Sigmoid colon (tissue), 7 donors: ENCODE measurements at places on chromosomes 7 and 10.

DNA sequence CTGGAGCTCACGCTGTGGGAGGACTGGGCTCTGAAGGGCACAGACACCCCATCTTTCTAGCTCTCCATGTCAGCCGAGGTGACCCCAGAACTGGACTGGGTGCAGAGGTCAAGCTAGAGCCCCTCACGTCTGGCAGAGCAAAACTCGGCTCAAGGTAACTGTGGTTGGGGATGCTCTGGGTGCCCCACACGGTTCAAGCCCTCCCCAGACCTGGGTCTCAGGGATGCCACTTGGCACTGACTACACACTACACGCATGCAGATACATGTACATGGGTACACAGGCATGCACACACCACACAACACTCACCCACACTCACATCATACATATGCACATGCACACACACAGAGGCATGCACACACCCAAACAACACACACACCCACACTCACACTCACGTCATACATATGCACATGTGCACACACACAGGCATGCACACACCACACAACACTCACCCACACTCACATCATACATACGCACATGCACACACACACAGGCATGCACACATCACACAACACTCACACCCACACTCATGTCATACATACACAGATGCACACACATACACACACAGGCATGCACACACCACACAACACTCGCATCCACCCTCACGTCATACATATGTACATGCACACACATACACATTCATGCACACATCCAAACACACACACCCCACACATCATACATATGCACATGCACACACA, 219.3 kb downstream of the DNAJB6 start:
- DNase-seq: no peak

- no peak for DNase-seq
Observed at GRCh38 chr7:46625032-46625431, 704.0 kb upstream of the IGFBP3 start.

DNA sequence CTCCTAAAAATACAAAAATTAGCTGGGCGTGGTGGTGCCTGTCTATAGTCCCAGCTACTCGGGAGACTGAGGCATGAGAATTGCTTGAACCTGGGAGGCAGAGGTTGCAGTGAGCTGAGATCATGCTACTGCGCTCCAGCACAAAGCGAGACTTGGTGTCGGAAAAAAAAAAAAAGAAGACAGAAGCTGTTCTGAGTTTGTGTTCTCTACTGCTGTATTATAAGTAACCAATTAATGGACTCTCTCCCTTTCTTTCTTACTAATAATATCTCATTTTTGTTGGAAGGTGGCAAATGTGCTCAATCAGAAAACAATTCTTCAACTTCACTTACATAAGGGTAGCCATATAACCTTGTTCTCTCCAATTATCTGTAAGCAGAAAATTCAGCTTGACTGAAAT, 7.4 kb downstream of the NT5C3A start:
- no peak for DNase-seq

DNA sequence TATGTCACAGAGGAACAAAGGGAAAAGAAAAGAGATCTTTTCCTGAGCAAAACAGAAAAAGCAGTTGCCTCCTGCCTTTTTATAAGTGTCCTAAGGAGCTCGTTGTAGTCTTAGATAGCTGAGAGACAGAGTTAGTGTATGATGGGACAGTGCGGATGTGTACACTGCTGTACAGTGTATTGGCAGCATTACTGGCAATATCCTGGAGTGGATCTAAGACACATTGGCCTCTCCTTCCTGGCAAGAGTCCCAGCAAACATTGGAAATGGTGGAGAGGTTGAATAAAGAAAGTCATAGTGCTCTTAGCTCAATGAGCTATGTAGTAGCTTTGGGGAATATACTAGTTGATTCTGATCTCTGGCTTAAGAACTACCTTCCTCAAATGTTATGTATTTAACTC, 22.7 kb downstream of the GARS1 start:
- no peak for DNase-seq

DNA sequence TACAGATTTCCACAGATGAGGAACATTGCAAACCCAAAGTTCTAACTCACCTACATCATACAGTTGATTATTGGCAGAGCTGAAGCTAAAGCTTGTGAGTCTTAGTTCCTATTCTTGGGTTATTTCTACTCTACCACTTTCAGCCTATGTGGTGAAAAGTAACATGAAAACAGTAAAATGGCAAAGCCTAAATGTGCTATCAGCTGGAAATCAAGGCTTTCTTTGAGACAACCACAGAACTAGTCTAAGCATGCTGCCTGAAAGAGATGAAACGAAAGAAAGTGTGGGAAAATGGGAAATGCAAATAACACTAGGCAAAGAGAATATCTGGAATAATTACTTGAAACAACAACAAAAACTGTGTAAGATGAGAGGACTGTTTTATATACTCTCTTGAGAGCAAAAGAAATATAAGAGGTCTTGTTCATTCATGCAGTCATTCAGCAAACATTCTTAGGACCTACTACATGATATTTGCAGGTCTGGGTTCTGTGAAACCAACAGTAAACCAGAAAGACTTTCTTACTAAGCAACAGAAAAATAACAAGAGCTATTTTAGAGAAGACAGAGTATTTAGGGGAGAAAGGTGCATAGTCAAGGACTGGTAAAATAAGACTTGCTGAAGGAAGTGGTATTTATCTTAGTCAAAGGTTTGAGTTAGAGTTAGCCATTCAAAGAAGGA, 437.1 kb downstream of the HTR7 start:
- no peak for DNase-seq

GRCh38 chr7:74083928-74084721, 521 bp downstream of the LIMK1 start:
- peak; percentile 81 for DNase-seq

DNA sequence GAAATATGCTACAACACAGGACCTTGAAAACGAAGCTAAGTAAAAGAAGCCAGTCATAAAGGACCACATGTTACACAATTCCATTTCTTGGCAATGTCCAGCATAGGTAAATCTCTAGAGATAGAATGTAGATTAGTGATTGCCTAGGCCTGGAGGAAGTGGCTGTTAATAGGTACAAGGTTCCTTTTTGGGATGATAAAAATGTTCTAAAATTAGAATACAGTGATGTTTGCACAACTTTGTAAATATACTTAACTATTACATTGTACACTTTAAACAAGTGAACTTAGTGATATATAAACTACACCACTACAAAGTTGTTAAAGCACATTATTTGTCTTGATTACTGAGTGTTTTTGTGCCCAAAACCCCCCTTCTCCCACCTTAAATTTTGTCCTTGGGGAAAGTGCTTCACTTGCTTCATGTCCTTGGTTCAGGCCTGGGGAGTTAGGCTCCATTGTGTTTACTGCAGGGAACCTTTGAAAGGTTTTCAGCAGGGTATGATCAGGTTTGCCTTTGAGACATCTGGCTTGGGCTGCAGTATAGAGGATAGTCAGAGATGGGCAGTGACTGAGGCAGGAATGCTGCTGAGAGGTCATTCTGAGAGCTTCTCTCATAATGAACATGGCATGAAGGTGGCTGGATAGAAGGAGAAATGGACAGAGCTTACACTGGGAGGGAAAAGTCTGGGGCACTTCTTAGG, 1052.6 kb downstream of the REEP3 start:
- no peak for DNase-seq

DNA sequence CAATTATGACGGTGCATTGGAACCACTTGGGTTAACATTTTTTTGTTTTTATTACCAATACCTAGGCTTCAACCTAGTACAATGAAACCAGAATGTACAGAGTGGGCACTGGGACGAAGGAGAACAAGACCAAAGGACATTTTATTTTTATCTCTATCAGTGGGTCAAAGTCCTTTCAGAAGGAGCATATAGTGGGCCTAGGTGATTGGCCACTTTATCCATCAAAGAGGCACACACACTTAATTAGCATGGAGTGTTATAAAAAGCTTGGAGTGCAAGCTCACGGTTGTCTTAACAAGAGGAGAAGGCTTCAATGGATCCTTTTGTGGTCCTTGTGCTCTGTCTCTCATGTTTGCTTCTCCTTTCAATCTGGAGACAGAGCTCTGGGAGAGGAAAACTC, at the start of gene CYP2C19:
Gene CYP2C19, plus strand, starts transcription at position 289 of the 400 bp plus-strand sequence. Its CDS starts 25 bp downstream, at position 314.
- no peak for DNase-seq

DNA sequence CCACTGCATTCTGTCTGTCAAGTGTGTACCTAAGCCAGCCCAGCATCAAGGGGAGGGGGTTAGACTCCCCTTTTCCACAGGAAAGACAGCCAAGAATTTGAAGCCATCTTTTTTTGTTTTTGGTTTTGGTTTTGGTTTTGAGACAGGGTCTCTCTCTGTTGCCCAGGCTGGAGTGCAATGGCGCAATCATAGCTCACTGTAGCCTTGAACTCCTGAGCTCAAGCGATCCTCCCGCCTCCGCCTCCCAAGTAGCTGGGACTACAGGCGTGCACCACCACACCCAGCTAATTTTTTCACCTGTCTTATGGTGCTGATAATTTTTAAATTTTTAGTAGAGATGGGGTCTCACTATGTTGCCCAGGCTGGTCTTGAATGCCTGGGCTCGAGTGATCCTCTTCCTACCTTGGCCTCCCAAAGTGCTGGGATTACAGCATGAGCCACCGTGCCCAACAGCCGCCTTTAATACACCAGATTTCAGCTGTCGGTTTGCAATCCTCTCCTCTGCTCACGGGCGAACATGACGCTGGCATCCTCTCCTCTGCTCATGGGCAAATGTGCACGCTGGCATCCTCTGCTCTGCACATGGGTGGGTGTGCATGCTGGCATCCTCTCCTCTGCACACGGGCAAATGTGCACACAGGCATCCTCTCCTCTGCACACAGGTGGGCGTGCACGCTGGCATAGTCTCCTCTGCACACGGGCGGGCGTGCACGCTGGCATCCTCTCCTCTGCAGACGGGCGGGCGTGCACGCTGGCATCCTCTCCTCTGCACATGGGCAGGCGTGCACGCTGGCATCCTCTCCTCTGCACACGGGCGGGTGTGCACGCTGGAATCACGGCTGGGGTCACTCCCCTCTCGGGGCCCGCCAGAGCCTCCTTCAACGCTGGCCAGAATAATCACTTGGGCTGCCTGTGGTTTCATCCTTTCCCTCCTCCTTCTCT, 56.0 kb upstream of the PDGFA start:
- no peak for DNase-seq
